ENCODE measurements at places on chromosomes 6 and 20.

GRCh38 chr20:38167851-38168760, 3.0 kb upstream of the TGM2 start:
- peak; percentile 70 for DNase-seq

DNA sequence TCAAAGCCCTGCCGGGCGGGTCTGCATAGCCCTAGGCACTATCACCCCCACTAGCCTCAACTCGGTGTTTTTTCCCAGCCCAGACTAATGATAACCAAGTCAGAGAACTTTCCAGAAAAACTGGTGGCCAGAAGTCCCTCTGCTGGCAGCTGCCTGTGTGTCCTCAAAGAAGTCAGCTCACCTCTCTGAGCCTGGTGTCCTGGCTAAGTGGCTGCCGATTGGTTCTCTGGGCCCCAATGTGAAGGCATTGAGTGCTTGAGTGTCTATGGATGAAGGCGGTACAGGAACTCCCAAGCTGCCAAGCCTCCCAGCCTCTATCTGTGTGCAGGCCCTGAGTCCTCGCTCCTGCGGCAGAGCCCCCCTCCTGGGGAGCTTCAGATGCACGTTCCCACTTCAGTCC, 355.6 kb downstream of the TAF4 start:
- no peak for DNase-seq

DNA sequence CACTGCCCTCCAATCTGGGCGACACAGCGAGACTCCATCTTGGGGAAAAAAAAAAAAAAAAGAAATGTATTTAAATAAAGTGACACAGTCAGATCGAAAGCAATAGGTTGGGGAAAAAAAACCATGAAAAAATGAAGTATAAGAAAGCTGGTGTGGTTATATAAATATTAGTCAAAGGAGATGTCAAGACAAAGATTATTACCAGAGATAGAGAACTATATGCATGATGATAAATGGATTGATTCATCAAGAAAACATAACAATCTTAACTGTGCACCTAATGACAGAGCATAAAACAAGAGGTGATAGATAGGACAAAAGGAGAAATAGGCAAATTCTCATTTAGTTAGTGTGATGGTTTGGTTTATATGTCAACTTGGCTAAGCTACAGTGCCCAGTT, 146.9 kb upstream of the AHI1 start:
- DNase-seq, result no peak

DNA sequence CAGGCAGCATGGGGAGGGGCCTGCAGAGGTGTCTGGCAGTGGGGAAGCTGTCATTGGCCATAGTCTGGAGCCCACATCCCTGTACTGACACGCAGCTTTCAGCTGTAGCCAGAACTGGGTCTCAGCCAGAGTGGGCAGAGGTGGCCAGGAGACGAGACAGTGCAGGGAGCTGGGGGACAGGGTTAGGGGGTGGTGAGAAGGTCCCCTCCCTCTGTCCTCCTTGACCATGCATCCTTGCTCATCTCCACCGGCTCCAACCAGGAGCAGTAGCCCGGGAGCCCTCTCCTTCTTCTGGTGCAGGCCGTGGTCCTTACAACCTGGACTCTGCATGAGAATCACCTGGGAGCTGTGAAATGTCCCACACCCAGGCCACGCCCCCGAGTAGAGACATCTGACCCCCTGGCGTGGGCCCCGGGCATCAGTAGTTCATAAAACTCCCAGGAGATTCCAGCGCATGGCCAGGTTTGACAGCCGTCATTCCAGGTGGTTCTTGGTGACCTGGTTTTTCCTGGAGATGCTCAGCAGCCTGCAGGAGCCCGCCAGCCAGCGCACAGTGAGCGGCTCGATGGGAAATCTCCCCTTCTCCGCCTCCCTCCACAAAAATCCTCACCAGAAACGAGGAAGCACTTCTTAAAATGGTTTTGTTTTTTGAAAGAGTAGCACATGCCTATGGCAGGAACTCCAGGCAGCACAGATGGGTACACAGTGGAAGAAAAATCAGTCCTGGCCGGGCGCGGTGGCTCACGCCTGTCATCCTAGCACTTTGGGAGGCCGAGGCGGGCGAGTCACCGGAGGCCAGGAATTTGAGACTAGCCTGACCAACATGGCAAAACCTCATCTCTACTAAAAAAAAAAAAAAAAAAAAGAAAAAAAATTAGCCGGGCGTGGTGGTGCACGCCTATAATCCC, 56.2 kb downstream of the ADNP start:
- DNase-seq, result no peak

DNA sequence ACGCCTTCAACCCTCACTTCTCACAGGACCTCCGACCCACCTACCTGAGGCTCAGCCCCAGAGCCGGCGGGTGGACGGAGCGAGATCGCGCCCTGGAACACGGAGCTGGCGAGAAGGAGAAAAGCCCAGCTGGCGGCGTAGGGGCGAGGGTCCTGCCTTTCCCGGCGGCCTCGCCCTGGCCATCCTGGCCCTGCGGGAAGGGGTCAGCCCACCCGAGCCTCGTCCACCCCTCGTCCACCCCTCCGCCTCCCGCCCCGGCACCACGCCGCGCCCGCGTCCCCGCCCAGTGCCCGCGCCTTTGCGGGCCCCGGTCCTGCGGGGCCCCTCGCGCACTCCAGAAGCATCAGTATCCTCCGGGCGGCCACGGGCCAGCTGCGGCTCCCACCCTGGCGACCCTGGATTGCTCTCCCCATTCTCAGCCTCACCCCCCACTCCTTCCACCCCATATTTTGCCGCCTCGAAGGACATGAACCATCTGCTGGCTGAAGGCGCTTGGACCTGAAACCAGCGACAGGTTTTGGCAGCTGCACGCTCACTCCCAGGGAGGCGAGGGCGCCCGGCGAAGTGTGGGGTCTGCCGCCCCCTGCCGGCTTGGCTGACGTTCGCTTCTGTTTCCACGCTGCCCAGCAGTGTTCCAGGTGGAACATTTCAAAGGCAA, 65.1 kb downstream of the PLG start:
- peak; percentile 81 for DNase-seq

DNA sequence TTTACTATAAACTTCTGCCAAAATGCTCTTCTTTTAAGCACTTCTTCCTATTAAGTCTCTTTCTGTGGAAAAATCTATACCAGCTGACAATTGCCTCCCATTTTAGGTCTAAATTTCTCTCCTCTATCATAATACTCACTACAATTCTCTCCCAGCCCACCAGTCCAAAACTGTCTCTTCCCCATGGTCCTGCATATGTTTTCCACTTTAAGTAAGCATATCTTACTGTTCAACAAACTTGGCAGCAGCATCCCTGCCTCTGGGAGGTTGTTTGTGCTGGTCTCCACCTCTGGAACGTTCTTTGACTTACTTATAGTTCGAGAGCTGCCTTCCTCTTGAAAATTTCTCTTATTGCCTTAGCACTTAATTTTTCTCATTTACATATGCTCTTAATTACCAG, 180.5 kb downstream of the COL12A1 start:
- no peak for DNase-seq

All from HuH-7 (cell line).